GM04503 (cell line): ENCODE measurements at places on chromosomes 6 and 20.

DNA sequence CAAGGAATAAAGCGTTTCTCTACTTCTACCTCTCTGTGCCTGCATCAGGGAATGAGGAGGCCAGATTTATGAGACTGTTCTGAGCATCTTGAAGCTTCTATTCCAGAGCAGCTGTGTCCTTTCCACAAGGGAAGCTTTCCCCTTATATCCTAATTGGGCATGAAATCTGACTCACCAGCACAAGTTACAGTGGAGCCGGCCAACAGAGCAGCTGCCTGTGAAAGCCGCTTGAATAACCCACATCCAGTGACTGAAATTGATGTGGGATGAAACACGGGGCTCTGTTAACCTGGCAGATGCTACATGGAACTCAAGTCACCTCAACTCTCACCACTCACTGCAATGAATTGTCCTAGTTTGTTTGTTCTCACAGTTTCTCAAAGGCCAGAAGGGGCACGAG is 400.3 kb downstream of the TFAP2A start:
- DNase-seq: no peak

DNA sequence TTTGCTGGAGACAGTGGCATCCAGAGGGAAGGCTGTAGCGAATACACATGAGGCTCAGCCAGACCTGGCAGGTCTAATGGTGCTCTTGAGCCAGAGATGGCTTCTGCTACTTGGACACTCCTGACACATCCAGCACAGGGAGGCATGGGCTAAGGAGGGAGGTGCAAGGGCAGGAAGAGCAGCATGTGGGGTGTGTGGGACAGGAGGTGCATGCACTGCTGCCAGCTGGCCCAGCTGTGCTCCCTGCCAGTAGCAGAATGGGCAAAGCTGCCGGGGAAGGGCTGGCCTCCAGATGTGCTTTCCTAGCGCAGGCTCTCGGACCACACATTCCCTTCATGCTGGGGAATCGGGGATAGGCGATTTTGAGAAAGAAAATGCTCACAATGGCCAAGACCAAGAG is 309.2 kb downstream of the CDC5L start:
- no peak for DNase-seq

DNA sequence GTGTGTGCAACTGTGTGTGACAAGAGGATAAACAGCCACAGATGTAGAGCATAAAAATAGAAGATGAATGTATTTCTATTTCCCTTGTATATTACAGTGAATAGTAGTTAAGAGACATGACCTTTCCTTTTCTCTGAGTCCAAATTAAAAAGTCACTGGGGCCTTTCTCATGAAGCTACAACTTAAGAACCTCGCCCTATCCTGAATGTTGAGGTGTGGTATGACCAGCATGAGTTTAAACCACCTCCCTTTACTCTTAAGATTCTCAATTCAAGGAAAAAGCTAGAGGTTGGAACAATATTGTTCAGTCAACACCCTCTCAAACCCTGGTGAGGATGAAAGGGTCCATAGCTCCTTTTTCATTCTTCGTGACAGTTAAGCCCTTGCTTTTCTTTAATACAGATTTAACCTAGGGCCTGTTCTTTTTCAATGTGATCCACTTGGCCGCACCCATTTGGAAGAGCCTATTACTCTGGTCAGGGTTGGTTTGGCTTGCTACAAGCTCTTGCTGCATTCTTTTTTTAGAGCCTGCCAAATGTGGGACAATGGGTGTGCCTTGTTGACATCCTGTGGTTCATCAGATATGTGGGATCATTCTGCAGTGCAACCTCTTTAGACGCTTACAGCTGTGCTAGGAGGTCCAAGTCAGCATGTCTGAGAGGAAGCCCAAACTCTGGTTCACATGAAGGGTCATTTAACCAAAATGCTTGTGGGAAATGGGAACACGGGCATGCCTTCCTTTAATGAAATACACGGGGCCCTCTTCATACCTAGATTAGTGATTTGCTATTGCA is 290.0 kb downstream of the HAO1 start:
- DNase-seq: peak; percentile 85

DNA sequence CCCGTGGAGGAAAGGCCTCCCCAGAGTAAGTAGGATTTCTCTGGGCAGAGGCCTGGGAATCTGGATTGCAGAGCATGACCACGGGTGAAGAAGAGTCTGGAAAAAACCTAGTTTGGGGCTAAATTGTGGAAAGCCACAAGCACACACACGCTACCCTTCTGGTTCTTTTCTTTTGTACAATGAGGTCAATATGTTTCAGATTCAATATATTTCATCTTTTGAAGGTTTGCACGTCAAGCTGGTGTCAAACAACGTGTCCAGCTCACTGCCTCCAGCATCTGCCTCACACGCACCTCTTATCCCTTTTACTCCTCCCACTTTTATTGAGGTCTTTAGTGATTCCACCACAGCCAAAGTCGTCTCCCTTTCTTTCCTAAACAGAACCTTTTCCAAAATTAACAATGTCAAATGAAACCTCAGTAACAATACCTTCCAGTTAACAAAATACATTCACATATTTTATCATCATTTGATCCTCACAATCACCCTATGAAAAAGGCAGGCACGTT is 773 bp upstream of the EPB41L2 start:
- no peak for DNase-seq

DNA sequence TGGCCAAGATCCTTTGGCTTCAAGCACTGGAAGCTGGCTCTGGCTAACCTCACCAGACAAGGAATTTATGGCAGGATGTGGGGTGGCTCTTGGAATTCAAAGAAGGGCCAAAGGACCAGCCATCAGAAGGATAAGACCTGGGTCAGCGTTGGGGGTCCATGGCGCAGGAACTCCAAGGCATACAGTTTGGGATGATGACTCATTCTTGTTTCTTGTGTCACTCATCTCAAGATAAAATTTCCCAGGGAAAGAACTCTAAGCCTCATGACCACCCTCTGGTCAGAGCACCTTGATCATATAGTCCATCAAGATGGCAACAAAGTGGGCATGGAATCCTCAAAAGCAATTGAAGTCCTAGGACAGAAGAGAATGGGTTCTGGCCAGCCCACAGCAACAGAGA is 4.8 kb downstream of the ZBTB9 start:
- DNase-seq: no peak
